ENCODE measurements at places on chromosomes 12 and 14.

DNA sequence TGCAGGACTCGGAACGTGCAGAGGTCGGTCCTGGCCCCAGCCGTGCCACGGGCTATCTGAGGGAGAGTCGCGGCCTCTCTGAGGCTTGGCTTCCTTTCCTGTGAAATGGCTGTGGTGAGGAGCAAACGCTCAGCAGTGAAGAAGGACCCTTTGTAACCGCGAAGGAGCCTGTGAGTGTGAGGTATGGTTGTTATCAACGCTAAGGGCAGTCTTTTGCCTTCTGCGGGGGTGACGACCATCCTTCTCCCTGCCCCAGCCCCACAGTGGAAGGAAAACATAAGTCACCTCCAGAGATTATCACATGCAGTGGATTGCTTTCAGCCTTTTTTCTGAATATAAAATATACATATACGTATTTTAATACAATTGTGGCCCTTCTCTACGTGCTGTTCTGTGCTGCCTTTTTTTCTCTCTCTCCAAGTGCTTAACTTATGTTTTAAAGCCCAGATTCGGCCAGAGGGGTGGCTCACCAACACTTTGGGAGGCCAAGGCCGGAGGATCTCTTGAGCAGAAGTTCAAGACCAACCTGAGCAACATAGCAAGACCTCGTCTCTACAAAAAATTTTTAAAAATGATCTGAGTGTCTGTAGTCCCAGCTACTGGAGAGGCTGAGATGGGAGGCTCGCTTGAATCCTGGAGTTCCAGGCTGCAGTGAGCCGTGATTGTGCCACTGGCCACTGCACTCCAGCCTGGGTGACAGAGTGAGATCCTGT lies 17.4 kb downstream of the TAMALIN start:
- no peak for DNase-seq

GRCh38 chr12:50026691-50027090 lies 1.4 kb upstream of the RACGAP1 start:
- DNase-seq = no peak

- no peak for DNase-seq
Measured at GRCh38 chr12:119448611-119449131, 114.1 kb downstream of the CCDC60 start.

GRCh38 chr12:46577063-46577776 lies 204.6 kb upstream of the SLC38A2 start:
- DNase-seq = no peak

GRCh38 chr14:105255021-105255507 lies 6.7 kb downstream of the BTBD6 start:
- peak; percentile 59 for DNase-seq

GRCh38 chr14:61968207-61968606 lies 206.0 kb downstream of the SNAPC1 start:
- no peak for DNase-seq

DNA sequence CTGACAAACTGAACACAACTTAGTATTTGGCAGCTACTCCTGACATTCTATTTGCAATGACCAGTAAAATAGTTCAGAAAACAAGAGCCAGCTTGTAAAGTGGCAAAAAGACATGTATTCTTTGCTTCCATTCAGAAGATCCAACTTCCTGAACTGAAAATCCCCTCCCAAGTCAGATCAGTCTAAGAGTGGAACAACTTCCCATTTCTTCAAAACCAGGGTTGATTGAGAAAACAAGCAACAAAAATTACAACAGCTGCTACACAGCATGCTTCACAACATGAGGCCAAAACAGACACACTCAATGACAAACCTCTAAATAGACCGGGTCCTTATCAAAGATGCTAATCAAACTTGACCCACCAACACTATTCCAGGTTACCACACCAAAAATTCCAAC lies 40.3 kb downstream of the CIT start:
- no peak for DNase-seq

DNA sequence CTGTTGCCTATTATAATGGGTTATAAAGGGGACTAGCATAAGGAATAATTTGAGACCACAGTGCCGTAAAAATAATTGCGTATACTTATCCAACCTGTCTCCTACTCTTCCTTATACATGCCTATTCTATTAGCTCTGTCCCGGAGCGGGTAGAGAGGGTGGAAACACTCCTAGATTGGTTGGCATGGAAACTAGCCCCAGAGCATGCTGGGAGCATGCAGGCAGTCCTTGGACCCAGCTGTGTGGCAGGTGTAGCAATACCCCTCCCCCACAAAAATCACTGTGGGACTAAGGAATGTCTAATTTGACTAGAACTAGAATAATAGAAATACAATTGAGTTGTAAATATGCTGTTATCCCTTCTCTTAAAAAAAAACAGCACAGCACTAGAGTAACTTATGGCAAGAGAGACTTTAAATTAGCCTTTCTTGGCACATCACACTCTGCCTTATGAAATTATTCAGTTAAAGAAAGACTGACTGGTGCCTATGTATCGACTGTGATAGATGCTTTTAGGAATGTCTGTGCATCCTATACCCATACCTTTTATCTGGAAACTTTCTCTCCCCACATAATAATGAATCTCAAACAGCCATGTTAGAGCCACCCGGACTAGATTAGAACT lies 244.0 kb upstream of the DAAM1 start:
- DNase-seq = no peak

GRCh38 chr14:71430678-71431376 lies 501.4 kb upstream of the RGS6 start:
- DNase-seq = no peak

GRCh38 chr12:47131011-47131410 lies 51.3 kb upstream of the AMIGO2 start:
- DNase-seq = no peak

- no peak for DNase-seq
Measured at GRCh38 chr12:51949342-51950030, 2.0 kb upstream of the ACVR1B start.

DNA sequence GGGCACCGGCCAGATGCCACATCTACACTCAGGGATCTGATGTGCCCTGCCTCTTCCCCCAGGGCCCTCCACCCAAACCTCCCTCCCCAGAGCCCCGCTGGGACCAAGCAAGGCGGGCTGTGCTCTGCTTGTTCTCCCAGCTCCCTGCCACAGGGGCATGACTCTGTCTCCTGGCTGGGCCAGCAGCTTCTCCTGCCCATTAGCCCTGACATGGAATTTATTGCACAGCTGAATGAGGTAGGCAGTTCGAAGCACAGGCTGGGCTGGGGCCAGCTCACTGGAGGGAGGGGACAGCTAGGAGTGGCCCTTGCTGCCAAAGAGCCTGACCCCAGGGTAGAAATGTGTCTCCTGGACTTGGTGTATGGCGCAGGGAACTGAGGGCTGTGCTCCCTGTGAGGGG lies 42.4 kb downstream of the ARL6IP4 start:
- DNase-seq = no peak

- no peak for DNase-seq
Measured at GRCh38 chr12:114266536-114266935, 139.4 kb downstream of the TBX5 start.

DNA sequence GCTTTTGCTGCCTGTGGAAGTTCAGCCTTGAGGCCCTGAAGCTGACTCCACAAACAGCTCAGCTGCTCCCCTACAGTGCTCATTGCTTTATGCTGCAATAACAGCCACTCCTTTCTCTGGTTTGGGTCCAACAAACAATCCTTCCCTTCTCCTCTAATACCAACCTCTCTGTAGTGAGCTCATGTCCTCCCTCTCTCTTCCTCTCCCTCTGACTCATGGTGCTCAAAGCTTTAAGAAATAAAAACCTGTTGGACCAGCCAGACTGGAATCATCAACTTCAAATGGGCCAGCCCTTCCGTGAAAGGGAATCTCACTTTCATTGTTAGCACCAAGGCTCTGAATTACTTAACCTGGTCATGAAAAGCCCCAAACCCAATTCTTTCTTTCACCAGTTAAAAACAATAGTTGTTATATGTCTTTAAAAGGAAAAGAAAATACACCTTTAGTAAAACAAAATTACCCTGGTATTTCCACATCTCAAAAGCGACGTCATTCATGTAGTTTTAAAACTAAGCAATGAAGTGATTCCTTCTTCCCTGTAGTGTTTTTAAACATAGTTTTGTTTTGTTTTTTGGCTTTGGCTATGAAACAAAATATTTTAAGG lies 126.4 kb downstream of the DUSP6 start:
- DNase-seq = peak; percentile 97

DNA sequence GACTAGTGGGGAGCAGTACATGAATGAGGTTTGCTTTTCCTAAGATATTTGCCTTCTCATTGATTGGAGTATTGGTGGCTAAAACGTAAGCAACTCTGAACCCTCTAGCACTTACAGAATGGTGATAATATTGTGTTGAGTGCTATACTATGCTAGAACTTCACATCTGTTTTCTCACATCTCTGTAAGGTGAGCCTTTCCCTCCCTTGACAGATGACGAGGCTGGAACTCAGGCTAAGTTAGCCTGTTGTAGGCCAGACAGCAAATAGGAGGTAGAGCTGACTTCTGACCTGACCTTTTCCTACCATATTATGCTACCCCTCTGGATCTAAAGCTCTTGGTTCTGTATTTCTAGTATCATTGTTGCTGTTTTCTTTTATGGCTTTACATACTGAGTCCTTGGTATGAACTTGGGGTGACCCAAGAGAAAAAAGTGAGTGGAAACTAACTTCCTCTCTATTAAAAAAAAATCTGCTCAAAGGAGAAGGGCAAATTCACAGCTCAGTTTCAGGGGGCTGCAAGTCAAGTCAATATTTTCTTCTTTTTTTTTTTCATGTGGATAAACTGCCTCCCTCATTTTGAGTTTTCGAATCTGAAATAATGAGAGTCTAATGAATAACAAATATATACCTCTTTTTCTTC lies 85.9 kb downstream of the CRADD start:
- DNase-seq = no peak

DNA sequence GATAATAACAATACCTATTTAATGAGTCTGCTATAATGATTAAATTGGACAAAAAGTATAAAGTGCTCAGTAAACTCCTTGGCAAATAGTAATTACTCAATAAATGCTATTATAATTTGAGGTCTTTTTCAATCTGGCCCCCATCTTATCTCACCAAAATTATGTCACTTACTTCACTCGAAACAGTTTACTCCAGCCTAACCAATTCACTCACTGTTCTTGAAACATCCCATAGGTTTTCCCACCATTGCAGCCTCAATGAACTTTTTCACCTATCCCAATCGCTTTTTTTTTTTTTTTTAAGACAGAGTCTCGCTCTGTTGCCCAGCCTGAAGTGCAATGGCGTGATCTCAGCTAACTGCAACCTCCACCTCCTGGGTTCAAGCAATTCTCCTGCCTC lies 17.5 kb upstream of the PRKAG1 start:
- DNase-seq = no peak

- DNase-seq = no peak
Measured at GRCh38 chr14:34890937-34891336, 15.8 kb upstream of the BAZ1A start.

DNA sequence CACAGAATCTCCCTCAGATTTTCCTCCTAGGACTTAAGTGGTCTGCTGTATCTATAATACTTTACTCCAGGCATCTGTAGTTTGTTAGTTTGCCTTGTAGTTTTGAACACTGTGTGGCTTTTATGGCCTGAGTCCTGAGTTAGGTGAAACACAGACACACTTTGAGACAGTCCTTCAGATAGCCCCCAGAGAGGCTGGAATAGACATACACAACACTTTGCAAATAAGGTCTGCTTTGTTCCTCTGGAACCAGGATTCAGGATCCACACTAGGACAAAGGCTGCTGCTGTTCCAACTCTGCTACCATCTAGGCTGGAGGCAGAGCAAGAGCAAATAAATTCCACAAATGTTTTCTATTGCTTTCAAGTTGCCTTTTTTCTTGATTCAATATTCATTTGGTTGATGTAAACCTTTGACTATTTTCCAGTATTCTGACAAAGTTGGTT lies 41.4 kb upstream of the INSM2 start:
- no peak for DNase-seq

GRCh38 chr12:1504304-1504894 lies 90.0 kb downstream of the FBXL14 start:
- DNase-seq = no peak

DNA sequence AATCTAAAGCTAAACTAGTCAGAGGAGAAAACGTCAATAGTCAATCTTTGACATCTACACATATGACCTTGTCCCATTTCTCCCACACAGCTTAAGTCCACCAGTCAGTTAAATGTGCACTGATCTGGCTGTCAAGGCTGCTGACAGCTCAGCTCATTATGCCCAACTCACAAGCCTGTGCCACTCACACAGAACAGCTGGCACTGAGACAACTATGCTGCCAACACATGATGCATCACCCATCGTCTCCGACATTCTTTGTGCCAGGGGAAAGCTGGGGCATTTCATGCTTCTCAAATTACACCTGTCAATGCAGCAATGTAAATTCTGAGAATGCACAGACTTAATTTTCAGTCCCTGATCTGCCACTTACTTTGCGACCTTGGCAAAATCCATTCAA lies 25.3 kb downstream of the GNS start:
- DNase-seq = peak; percentile 94

DNA sequence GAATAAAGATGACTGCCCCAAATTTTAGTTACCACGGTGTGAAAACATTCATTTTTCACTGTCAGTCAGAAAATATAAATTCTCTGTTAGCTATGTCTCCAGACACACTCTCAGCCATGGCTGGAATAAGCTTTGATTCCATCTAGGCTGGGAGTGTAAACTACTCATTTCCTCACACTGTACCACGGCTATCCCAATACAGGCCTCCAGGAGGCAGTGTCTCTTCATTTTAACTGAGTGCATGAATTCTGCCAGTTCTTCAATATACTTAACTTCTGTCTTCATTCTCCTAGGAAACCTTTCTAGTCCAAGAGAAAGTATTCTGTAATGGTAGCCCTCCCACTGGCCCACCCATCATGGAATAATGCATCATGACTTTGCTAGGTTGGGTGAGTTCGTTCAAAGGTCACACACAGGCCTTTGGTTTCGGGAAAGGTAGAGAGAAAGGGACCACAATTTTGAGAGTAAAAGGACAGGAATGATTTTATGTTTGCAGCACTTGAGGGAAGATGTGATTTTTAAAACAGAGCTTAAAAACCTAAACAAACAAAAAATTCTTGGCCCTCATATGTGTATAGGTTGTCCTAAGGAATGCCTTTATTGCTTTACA lies 381.1 kb downstream of the SEC23A start:
- peak; percentile 34 for DNase-seq

GRCh38 chr12:50922820-50923219 lies 29.5 kb upstream of the HIGD1C start:
- no peak for DNase-seq
